ENCODE measurements at places on chromosomes 4 and X.
A peak's percentile ranks its signal among the peaks of the same experiment; 100 is the strongest.

- peak; percentile 70 for DNase-seq
Measured at GRCh38 chr4:94766856-94767255, 9.1 kb downstream of the BMPR1B start.

DNA sequence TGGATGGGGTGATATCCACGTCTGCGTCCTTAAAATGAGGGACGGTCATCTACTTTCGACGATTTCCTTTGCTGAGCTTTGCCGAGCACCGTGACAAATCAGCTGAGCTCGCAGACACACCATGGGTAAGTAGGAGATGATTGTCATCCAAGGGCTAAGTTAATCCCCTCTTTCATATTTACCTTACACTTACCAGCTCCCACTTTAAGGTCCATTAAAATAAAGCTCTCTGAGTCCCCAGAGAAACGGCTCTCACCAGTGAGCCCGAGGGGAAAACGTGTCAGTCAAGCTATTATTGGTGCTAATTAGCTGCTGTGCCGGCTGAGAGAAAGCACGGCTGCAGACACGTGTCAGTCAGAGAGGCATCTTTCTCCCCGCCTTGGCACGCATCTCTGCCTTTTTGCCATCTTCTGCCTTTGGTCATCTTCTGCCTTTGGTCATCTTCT lies 72.2 kb downstream of the CRLF2 start:
- DNase-seq, result no peak

DNA sequence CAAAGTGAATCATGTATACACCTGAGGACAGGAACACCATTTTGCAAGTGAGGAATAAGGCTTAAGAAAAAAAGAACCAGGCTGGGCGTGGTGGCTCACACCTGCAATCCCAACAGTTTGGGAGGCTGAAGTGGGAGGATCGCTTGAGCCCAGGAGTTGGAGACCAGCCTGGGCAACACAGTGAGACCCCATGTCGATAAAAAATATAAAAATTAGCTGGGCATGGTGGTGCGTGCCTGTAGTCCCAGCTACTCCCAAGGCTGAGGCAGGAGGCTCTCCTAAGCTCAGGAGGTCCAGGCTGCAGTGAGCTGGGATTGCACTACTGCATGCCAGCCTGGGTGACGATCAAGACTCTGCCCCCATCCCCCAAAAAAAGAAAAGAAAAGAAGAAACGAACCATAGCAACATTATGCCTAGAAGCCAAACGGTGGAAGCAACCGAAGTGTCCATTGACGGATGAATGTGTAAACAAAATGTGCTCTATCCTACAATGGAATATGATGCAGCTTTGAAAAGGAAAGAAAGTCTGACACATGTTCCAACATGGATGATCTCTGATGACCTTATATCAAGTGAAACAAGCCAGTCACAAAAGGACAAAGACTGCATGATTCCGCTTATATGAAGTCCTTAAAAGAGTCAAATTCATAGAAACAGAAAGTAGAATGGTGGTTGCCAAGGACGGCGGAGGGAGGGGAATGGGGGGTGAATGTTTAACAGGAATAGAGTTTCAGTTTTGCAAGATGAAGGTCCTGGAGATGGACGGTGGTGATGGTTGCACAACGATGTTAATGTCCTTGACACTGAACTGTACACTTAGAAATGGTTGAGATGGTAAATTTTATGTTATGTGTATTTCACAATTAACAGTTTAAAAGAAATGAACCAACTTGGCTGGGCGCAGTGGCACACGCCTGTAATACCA lies 8.6 kb upstream of the KIAA0232 start:
- DNase-seq, result no peak

DNA sequence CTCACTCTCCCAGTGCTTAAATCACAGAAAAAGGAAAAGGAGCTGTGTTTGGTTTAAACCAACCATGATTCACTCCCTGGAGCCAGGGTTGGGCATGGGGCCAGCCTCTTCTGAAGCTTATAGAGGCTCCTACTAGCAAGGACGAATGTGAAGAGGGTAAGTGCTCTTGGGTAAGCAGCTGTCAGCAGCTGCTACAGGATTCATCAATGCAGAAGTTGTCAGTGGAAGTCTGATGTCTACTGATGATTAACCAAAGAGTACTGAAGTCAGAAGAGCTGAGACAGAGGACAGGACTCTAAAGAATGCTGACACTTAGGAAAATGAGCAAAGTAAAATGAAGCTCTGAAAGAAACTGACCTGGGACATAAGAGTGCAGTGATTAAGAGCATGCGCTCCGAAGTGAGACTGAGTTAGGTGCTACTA lies 32.7 kb upstream of the JADE1 start:
- peak; percentile 98 for DNase-seq

- peak; percentile 79 for DNase-seq
Measured at GRCh38 chr4:184534511-184535391, 60.4 kb upstream of the IRF2 start.

GRCh38 chr4:78040431-78040830 lies 16.7 kb upstream of the FRAS1 start:
- no peak for DNase-seq

DNA sequence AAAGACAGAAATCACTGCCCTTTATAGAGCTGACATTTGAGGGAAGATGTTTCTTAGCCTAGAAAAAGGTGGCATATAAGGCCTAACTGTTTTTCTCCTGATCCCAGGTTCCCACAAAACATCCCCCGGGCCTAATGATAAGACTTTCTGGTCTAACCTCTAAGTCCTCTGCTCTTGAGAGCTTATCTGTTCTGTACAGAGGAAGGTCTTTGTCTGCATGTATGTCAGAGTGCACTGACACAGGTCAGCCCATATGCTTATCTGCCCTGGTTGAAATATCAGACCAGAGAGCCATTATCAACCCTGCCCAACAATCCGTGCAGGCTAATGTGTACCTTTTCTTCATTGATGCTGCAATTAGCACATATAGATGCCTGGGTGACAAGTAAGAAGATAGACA lies 76.2 kb downstream of the ARHGEF9 start:
- DNase-seq, result no peak

- DNase-seq, result no peak
Measured at GRCh38 chr4:162458051-162458450, 294.3 kb upstream of the FSTL5 start.

DNA sequence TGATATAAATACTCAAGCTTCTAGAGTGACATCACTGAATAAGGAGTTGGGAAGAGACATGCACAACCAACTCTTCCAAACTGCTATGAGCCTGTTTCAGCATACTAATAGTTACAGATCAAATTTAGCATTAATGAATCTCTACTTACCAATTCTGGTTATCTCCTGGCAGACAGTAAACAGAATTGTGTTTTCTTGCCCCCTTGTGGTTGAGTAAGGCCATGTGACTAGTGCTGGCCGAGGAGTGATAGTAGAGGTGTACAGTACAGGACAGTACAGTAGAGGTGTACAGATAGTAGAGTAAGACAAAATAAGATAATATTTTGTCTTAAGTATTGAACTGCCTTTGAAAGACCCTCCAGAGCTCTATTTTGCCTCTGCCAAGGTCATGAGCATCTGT lies 681.4 kb downstream of the GABRG1 start:
- no peak for DNase-seq

DNA sequence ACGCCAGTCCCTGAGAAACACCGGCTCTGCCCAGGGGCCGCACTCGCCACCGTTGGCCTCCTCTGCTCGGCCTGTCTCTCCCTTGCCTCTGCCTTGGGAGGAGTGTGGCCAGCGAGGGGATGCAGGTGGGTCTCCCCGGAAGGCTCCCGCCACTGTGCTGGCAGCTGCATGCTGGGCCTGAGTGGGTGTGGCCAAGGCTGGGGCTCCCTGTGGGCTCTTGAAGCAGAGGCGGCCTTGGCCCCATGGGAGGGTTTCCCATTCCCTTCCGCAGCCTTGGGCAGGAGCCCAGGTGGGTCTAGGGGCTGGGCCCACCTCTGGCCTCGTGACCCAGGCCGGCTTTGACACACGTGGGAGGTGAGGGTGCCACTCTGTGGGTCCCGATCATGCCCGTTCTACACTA lies 19.1 kb downstream of the FGFRL1 start:
- DNase-seq, result no peak

DNA sequence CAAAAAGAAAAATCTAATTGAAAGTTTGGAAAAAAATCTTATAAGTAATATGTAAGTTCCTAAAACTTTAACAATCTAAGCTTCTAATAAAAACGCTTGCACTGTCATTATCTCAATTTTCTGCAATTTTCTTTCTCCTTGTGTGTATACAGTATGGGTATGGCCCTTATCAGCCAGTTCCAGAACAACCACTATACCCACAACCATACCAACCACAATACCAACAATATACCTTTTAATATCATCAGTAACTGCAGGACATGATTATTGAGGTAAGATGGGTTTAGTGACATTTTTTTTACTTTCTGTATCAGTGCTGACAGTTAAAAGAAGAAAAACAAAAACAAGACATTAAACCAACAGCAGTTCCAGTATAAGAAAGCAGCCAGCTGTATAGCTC lies 4.9 kb downstream of the STATH start:
- no peak for DNase-seq

- DNase-seq, result no peak
Measured at GRCh38 chr4:107520368-107520767, 199.7 kb downstream of the PAPSS1 start.

Measured in fibroblast of skin of right quadriceps (primary cell).